ENCODE measurements at places on chromosomes 2 and 18. TPM values are rescaled to one million over a fixed set of nuclear protein-coding genes. Genes with fewer than 3 reads are reported as not detected.

GRCh38 chr2:170997893-170998597 is 69.0 kb downstream of the GORASP2 start:
- DNase-seq: no peak

GRCh38 chr18:45849529-45849928 is 24.1 kb downstream of the SIGLEC15 start:
- no peak for DNase-seq

DNA sequence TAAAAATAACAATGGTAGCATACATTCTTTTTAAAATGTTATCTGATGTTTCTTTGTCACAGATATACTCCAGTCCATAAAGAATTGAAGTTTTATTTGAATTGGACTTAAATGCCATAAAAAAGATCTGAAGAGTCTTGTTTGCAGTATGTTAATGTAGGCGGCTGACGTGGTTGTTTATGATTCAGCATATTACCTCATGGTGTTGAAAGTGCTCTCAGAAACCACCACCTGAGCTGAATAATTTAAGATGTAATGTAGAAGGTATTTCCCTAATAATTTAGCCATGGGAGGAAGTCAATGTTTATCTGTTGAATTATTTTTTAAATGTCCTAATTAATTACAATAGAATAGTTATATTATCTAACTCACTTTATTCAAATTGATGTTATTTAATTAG is 58.6 kb upstream of the CHN1 start:
- no peak for DNase-seq

GRCh38 chr2:73013936-73014335 is 57.6 kb downstream of the SFXN5 start:
- DNase-seq: no peak

DNA sequence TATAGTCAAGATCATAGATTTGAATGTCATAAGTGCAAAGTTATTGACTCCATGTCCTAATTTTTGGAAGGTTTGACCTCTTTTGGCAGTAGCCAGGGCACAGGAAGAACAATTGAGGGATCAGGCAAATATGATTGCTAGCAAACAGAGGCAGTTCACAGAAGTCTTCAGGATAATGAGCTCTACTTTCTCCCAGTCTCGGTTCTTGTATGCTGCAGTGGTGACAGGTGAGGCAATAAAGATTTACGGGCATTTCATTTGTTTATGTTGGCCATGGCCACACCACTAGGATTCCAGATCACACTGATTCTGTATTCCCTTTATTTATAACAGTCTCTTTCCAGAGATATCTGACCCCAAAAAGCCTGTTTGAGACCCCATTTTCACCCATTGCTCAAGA is 137.5 kb downstream of the UBR3 start:
- peak; percentile 13 for DNase-seq

DNA sequence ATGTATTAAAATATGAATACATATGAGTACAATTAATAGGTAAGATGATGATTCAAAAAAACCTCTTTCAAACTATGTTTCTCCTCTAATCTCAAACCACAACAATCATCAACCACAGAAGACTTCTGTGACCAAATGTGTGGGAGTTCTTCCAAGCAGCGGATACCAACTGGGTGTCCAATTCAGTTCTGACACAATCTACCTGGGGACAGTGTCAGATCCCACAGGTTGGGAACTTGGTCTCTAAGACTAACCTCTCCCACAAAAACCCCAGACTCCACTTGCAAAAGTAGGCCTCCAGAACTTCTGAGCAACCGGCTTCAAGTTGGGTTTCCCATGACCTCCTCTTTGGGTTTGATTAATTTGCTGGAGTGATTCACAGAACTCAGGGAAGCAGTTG is 26.9 kb downstream of the FASTKD1 start:
- no peak for DNase-seq

DNA sequence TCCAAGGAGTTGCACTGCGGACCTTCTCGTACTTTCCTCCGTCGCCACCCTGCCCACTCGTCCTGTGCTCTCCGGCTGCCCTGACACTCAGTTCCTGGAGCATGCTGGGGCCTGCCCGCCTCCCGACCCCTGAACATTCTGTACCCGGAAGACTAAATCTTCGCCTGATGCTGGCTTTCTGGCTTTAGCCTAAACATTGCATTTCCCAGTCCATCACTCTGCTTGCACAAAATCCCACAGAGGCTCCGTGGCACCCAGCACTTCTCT is 550 bp upstream of the SFXN5 start:
- no peak for DNase-seq

The ATP8B1 gene
- 406 TPM for total RNA-seq

The ADGRF3 gene
- 0.13 TPM for total RNA-seq

The ERFE gene
- 0.38 TPM for total RNA-seq

The EPHA4 gene
- total RNA-seq: 21.4 TPM

All from mucosa of descending colon (tissue), 3 donors.